ENCODE measurements at places on chromosomes 3 and 15. TPM values are rescaled to one million over a fixed set of nuclear protein-coding genes. Genes with fewer than 3 reads are reported as not detected.

DNA sequence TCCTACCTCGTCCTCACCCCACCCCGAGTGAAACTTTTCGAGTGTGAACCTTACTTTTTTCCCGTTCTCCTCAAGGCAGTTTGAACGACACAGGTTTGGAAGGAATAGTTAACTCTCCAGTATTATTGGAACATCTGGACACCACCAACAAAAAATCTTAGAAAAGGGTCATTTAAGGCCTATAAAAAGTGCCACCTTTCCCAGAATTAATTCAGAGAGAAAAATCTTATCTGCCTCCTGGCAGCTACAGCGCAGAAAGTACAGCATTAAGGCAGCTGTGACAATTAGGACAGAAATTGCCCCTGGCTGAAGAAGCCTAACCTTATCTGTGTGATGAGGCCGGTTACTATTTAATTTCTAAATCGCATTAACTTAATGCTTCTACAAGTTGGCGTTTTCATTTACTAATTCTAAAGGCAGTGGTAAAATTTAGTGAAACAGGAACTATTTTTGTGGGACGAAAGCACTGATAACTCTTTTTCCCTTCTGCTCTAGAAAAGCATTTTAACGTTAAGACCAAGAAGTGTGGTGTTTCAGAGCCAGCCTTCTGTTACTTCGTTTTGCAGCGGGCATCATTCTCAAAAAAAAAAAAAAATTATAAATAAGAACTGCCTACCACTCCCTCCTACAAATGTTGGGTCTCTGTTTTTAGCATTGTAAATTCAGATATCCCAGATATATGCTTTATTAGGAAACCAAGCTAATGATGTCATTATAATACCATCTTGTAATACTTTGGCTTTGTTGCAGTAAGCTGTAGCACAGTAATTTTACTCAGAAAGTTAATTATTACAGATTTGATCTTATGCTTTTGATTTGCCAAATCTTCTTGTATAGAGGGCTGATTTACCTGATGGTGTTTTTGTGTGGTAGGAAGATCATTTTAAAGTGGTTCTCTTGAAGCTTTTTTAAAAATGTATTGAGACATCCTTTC lies 1.4 kb downstream of the ATP11B start:
- DNase-seq, result peak; percentile 10

DNA sequence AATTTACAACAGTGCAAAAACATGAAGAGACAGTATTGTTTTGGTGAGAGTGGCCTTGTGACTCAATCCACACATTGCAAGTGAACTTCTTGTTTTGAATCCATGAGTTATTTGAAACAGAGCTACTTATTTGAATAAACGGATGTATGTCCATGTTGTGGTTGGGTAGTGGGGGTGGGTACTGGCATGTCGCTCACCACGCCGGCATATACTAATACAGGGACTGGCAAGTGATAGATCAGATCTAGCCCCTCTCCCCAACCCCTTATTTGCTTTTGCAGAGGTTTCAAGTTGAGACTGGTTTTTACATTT lies 83.8 kb downstream of the EDEM1 start:
- DNase-seq, result no peak

DNA sequence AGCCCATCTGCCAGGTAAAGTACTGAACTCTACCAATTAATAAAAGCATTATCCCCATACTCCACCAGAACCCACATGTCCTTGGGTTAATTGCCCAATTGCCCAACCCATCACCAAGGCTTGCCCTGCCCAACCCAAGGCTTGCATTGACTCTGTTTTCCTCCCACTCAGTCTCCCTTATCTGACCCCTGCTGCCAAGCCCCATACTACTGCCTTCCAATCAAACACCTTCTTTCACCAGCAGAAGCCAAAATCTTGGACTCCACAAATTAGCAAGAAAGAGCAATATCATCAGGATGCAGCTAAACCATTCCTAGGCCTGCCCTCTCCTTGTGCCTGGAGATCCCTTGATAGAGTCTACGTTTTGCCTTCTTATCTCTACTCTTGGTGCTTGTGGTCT lies 602.9 kb downstream of the NTRK3 start:
- DNase-seq, result no peak

- DNase-seq, result peak; percentile 72
Observed at GRCh38 chr3:150260398-150260710, 147.7 kb upstream of the TSC22D2 start.

EXD1 gene
- polyA plus RNA-seq, result not detected

EAF1 gene
- 14.5 TPM for polyA plus RNA-seq
